NCI-H2107 (cell line): ENCODE measurements at places on chromosomes 12 and 14.

DNA sequence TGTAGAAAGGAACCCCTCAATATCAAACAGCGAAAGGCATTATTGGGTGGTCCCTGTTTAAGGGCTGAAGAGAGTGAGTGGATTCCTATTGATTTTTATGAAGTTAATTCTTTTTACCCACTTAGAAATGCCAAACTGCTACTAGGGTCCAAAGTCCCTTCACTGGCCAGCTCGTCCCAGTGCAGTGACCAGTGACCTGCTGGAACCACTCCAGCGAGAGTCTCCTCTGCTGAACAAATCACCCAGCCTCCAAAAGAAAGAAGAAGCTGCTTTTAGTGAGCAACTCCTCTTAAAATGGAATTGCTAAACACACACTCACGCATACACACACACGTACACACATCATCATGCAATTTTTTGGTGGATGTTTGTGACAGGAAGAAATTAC is 198.2 kb upstream of the PLEKHG7 start:
- DNase-seq = no peak

GRCh38 chr12:108641446-108642268 is 8.0 kb upstream of the SELPLG start:
- DNase-seq = no peak

GRCh38 chr14:35231207-35231760 is 60.9 kb upstream of the PSMA6 start:
- DNase-seq = no peak

- DNase-seq = peak; percentile 96
These were observed at the start of gene BORCS5 for GRCh38 chr12:12356896-12357718. TSS of gene BORCS5 (plus strand) at chr12:12357078. CDS start at chr12:12357452, 374 bp downstream.

- DNase-seq = no peak
These were observed 53.9 kb downstream of the TTLL5 start for GRCh38 chr14:75714991-75715390.

GRCh38 chr12:47808050-47808449 is 11.7 kb downstream of the HDAC7 start:
- DNase-seq = no peak

DNA sequence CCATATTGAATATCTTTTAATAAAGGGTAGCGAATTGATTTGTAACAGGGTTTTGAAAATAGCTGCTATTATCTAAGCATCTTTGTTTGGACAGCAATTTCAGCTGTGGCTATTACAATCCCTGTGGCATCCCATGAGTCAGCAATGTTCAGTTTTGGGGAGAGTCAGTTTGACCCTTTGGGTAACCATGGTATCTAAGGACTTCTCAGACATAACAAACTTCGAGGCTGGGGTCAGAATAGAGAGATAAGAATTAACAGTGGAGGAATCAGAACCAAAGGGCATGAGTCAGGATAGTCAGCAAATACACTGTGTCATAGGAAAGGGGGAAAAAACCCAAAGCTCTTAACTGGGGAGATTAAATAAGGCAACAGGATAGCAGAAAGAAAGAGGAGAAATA is 11.7 kb upstream of the PTHLH start:
- DNase-seq = no peak

- no peak for DNase-seq
These were observed 908.6 kb upstream of the MDGA2 start for GRCh38 chr14:48584031-48584430.

DNA sequence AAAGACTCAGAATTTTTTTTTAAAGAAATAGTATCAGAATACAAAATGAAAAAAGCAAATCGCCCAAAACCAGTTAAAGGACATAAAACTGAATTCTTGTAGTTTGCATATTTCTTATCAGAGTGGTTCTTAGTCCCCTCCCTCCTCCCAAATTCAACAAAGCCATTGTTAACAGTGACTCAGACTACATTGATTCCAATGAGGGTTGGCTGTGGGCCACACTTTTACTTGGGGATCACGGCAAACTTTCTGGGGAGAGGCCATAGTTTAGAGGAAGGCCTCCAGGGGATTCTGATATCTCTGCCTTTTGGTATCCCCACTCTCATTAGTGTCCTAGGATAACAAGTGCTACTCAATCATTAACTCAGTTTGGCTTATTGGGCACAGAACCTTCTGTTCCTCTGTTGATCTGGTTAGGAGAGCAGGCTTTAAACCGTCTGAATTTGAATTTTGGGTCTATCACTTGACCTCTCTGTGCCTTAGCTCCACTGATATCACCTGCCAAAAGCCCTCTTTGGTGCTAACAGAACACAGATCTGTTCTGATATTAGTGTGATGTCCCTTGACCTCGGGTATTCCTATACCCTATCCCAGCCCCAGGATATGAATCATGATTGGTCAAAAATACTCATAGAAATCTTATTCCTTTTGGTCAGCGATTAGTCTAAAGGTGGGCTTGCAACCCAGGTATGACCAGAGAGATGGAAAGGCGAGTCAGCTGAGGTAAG is 45.2 kb upstream of the APPL2 start:
- DNase-seq = no peak

- no peak for DNase-seq
These were observed 36.9 kb downstream of the DIO3 start for GRCh38 chr14:101598159-101598558.

DNA sequence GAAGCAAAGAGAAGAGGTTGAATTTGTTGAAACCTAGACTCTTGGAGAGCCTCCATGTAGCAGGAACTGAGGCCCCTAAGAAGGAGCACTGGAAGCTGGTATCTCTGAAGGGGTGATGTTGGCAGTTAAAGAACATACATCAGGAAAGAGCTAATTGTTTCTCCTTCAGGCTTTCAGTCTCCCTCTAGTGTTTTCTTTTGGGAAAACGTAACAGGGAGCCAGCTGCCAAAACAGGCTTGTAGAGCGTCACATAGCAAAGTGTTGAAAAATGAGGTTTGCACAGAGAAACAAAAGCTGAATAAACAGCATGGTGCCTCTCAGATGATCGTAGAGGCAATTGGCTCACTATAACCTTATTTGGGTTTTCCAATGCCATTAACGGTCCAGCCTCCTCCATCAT is 46.9 kb upstream of the CAND1 start:
- peak; percentile 34 for DNase-seq

GRCh38 chr12:120496413-120497340 is 764 bp downstream of the DYNLL1 start:
- DNase-seq = no peak

DNA sequence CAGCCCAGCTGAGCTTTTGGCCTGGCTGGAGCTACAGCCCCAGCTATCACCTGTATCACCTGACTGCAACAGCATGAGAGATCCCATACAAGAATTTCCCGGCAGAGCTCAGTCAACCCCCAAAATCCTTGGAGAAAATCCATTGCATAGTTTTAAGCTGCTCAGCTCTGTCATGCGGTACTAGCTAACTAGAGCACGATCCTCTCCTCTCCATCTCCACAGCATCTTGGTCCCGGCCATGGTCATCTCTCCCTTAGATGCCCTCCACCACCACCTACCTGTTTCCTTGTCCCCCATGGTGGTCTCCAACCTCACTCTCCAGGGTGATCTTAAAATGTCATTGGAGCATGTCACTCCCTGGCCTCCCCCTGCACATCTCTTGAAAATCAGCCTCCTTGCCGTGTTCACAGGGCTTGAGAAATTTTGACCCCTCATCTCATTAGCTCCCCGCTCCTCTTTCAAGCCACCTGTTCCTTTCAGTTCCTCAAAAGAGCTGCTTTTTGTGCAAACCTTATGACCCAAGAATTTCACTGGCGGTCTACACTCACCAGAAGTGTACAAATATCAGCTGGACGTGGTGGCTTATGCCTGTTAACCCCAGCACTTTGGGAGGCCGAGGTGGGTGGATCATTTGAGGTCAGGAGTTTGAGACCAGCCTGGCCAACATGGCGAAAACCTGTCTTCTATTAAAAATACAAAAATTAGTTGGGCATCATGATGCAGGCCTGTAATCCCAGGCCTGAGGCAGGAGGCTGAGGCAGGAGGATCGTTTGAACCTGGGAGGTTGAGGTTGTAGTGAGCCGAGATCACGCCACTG is 8.1 kb upstream of the CLMN start:
- no peak for DNase-seq

DNA sequence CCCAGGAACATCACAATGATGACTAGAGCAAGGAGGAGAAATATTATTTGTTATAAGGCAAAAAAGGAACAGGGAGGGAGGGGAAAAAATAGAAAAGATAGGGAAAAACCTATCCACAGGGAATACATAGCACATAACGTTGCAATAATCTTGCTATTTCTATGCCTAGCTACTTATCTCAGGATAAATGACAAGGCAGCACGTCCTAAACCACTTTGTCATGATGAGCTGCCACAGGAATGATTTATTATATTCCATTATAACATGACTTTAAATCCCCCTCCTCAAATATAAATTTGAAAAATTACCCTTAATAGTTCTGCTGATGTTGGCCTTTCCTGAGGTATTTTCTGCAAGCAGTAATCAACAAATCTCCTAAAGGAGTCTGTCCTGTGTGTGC is 76.7 kb downstream of the PEBP1 start:
- no peak for DNase-seq

GRCh38 chr12:12720672-12721161 is 3.5 kb downstream of the CDKN1B start:
- DNase-seq = no peak

GRCh38 chr14:69327507-69327906 is 67.5 kb downstream of the GALNT16 start:
- no peak for DNase-seq

DNA sequence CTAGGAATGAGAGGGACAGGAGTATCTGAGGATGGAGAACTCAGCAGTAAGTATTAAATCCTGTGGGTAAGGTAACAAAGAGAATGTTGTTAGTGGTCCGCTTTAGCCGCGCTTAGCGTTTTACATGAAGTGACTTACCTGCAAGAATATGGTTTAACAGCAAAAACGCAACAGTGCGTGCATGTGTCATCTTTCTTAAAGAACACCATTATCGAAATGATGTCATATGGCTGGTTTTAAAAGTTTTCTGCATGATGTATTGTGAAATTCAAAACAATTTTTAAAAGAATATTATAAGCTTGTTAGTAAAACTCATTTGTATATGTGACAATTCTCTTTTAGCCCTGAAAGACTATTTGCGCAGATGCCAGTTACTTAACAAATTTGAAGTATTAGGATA is 1.7 kb downstream of the LEMD3 start:
- DNase-seq = no peak

GRCh38 chr12:93804392-93805179 is 127.4 kb downstream of the CRADD start:
- DNase-seq = no peak

GRCh38 chr12:106601496-106601895 is 18.7 kb downstream of the RFX4 start:
- DNase-seq = no peak

GRCh38 chr12:97476255-97476654 is 13.7 kb downstream of the RMST start:
- DNase-seq = no peak

DNA sequence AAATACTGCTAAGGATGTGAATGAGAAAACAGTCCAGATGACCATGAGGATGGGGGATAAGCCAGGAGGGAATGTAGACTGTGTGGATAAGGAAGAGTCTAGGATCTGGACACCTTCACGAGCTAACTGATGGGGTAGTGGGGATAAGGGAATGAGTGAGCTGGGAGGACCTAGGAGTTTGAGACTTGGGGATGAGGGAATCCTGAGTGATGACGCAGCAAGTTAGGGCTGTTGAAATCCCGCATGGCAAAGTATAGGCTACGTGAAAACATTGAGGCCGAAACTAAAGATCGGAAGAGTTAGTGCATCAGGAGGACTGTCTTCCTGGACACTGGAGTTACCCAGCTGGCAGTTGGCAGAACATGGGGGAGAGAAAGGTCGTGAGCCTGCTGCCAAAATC is 129.2 kb upstream of the EEA1 start:
- DNase-seq = no peak

DNA sequence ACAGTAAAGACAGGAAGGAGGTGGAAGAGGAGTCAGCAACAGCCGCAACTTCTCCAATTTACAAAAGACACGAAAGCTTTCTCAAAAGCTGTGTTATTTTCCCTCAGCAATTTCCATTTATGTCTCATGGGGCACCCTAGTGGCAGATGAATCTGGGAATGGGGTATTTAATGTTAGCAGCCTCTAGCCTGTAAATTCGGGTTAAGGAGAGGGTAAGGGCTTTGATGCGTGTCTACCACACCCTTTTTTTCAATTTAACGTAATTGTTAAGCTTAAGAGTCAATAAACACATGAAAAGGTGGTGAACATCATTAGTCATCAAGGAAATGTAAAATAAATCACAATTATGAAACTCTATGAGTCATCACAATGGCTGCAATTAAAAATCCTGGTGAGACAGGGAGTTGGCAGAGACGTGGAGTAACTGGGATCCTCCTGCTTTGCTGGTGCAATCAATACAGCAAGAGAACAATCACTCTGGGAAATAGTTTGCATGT is 986.4 kb downstream of the AACS start:
- no peak for DNase-seq

DNA sequence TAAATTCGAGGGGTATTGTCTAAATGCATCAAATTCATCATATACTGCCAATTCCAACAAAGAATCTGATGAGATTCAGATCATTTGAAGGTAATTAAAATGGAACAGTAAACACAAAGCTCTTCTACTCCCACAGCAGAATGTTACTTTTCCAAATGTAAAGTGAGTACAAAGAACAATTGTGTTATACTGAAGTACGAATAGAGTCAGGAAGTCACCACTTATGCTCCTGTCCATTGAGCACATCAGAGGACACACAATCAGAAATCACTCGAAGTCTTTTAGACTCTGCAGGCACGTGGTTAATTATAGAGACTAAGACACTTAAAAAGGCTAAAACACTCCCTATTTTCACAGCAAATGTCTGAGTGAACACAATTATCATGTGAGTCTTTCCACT is 388.5 kb upstream of the MIS18BP1 start:
- DNase-seq = no peak

- DNase-seq = no peak
These were observed 21.4 kb downstream of the ABCB9 start for GRCh38 chr12:122944605-122945592.

DNA sequence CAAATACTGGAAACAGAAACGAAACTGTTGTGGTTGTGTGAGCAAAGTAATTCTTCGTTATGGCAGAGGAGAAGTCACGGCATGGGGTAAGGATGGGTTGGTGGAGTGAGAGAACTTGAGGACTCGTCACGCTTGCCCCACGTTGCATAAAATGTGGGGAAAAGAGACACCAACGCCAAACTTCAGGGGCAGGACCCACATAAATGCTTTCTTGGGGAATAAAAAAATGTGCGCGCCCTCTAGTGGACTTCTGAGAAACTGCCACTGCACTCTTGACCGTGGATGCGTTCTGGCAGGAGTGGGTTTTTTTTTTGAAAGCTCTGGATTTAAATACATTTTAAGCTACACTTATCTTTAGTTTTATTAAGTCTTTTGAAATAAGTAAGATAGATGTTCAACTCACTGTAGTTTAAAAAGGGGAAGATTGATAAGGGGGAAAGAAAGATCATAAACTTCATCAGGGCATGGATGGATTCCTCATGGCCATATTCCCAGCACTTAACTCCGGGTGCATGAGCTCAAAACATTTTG is 4.1 kb upstream of the IGF1 start:
- no peak for DNase-seq

DNA sequence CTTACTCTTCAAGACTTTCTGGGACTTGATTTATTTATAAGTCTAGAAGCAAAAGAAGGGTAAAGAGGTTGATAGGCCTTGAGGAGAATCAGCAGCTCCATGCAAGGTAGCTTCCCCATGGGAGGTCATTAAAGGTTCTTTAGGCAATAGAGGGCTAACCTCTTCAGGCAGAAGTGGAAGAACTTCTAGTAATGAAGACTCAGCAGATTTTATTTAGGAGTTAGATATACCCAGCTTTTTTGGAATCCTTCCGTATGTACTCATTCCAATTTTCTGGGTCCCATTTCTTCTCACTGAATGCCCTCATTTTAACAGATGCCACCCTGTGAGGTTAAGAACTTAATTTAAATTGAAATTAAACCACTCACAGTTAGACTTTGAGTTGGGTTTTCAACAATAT is 565.6 kb downstream of the LRFN5 start:
- no peak for DNase-seq

- peak; percentile 23 for DNase-seq
These were observed 27.9 kb upstream of the DEGS2 start for GRCh38 chr14:100187247-100187833.
